Frontal cortex (tissue), 4 donors: ENCODE measurements at places on chromosomes 3 and 15.

- DNase-seq, result no peak
Observed at GRCh38 chr3:57978316-57978715, 29.9 kb upstream of the FLNB start.

DNA sequence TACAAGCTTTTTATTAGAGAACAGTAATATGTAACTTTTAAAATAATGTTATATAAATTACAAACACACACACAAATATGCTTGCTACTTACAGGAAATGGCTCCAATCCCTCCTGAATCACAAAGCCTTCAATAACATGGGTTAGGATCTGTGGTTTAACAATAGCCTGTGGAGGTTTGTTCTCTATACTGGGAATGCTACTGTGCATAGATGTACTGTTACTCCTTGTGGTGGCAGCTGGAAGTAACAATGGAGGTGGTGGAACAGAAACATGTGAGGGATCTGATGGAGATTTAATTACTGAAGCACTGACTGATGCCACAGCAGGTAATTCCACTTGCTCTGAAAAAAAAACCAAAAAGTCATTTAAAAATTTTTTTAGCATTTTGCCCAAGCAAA, 64.4 kb downstream of the PHC3 start:
- no peak for DNase-seq

DNA sequence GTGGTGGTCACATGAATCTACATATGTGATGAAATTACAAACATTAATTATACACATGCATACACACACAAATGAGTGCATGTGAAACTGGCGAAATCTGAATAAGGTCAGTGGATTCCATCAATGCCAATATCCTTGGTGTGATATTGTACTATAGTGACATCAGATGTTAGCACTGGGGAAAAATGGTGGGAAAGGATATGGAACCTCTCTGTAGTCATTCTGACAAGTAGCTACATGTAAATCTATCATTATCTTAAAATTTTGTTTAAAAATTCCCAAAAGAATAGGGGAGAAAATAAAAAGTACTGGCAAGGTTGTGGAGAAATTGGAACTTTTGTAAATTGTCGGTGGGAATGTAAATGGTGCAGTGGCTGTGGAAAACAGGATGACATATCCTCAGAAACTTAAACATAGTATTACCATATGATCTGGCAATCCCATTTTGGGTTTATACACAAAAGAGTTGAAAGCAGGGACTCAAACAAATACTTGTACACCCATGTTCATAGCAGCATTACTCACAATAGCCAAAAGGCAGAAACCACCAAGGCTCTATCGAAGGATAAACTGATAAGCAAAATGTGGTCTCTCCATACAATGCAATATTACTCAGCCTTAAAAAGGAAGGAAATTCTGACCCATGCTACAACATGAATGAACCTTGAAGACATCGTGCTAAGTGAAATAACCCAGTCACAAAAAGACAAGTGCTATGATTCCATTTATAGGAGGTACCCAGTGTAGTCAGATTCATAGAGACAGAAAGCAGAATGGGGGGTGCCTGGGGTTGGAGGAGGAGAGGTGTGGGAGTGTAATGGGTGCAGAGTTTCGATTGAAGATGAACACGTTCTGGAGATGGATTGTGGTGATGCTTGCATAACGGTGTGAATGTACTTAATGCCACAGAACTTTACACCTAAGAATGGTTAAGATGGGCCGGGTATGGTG, 25.3 kb upstream of the HRH1 start:
- no peak for DNase-seq

GRCh38 chr3:186374376-186374775, 12.3 kb upstream of the DGKG start:
- no peak for DNase-seq

GRCh38 chr3:187198490-187198889, 1.2 kb downstream of the RTP1 start:
- DNase-seq, result no peak

DNA sequence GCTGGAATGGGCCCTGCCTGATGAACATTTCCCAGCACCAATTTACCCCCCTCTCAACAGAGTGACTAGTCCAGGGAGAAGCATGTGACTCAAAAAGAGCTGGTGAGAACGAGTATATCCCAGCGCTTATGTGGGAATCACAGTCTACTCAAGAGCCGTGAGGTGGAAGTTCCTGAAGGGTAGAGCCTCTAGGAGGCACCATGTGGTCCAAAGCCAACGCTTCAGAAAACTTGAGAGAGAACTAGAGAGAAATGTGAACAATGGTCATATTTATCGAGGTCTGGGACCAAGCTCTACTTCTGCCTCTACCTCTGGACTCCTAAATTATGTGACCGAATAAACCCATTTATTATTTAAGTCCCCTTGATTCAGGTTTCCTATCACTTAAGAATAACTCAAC, 111.0 kb upstream of the RAP2B start:
- DNase-seq, result no peak

- peak; percentile 38 for DNase-seq
Observed at GRCh38 chr15:66294157-66294931, 976 bp downstream of the DIS3L start.

- DNase-seq, result no peak
Observed at GRCh38 chr15:25847051-25847450, 16.1 kb downstream of the ATP10A start.

DNA sequence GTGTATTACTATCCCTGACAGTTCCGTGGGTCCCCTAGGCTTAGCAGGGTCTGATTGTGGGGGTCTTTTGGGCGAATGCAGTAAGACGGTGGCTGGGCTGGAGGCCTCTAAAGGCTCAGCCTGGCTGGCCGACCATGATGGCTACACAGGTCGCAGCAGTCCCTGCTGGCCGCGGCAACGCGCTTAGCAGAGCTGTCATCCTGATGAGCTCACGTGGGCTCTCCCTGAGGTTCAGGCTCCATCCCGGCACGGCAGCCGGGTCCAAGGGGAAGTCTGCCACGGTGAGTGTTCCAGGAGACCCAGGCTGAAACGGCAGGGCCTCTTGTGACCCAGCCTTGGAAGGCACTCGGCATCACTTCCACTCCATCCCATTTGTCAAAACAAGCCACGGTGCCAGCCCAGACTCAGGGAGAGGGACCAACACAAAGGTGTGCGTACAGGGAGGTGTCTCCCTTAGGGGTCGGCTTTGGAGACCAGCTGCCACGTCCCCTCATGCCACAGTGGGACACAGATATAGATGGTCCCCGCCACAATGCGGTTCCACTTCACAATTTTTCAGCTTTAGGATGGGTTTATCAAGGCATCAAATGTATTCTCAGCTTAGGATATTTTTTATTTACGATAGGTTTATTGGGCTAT, 101.8 kb downstream of the XXYLT1 start:
- DNase-seq, result no peak

DNA sequence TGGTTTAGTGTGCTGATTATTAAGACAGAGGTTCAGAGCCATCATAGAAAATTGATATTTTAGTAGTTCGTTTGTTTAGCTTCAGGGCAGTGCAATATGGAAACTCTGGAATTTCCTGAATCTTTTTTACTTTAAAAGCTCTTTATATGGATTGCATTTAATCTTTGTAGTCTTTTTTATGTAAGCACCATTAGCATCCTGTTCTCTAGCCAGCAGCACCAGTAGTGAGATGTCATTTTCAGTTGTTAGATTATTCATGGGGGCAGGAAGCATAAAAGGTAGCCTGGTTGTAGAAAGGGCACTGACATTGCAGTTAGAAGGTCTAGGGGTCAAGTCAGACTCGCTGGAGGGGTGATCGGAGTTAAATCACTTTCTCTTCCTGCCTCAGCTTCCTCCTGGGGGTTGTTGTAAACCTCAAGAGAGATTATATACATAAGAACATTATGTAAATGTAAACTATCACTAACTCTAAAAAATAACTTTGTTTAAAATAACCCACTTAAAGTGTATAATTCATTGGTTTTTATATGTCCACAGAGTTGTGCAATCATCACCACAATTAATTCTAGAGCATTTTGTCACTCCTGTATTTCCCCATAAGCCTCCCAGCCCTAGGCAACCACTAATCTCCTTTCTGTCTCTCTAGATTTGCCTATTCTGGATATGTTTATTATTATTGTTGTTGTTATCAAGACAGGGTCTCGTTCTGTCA, 31.4 kb upstream of the ITPKA start:
- no peak for DNase-seq

- peak; percentile 44 for DNase-seq
Observed at GRCh38 chr3:168094877-168095610, 680 bp downstream of the GOLIM4 start.

GRCh38 chr3:158419820-158420653, 151.0 kb upstream of the MLF1 start:
- no peak for DNase-seq

GRCh38 chr3:133159498-133160475, 121.6 kb downstream of the TMEM108 start:
- DNase-seq, result no peak

GRCh38 chr3:33749546-33750210, 31.6 kb upstream of the CLASP2 start:
- no peak for DNase-seq

- no peak for DNase-seq
Observed at GRCh38 chr15:66231394-66232266, 21.9 kb downstream of the MEGF11 start.

DNA sequence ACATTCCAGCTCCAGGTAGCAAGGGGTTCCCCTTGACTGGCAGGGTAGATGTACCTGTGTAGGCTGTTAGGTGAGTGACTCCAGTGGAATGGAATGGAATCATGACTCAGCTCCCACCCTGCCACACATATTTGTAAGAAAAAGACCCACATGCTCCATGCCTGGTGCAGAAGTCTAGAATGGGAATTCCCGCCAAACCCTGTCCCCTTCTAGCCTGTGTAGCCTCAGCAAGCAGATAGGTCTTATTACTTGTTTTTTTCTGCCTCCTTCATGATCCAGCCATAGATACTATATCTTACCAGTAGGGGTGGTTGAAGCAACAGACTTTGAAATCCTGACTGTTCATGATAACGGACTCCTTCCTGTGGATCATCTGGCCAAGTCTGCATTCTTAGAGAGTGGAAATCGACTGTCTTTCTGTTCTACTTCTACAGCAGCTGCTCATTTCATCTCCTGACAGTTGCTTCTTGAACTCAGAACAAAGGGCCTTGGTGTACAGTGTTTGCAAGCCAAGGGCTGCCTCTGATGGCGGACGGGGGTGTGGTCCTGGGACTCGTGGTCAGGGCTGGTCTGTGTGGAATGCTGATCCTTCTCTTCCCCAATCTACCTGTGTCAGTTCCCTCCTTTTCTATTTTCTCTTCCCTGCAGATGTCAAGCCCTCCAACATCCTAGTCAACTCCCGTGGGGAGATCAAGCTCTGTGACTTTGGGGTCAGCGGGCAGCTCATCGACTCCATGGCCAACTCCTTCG, 16.3 kb downstream of the SNAPC5 start:
- DNase-seq, result no peak

DNA sequence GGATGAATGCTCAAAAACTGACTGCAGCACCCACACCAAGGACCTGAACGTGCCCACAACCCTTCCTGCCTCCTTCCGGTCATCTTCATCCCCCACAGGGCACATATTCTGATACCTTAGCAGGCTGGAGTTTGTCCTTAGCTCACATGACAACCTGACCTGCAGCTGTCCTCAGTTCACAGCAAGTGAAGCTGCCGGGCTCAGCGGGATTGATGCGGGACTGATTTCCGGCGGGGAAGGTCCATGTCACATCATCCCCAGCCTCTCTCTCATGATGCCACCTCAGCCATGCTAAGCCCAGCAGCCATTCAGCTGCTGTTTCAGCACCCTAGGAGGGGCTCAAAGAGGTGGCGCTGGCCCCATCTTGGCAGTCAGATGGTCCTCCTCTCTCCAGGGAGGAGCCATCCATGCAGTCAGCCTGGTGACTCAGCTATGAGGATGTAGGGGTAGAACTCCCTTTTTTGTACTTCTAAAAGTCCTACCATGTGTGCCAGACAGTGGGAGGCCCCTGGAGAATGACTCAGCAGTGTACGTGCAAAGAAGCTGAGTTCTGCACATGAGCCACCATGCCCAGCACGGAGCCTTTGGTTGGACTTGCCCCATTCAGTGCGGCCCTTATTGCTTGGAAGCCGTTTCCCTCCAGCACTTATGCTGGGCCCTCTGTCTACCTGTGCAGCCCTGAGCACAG, 9.5 kb downstream of the CA12 start:
- peak; percentile 44 for DNase-seq

- DNase-seq, result no peak
Observed at GRCh38 chr3:127233371-127233770, 40.4 kb downstream of the PRR23E start.

DNA sequence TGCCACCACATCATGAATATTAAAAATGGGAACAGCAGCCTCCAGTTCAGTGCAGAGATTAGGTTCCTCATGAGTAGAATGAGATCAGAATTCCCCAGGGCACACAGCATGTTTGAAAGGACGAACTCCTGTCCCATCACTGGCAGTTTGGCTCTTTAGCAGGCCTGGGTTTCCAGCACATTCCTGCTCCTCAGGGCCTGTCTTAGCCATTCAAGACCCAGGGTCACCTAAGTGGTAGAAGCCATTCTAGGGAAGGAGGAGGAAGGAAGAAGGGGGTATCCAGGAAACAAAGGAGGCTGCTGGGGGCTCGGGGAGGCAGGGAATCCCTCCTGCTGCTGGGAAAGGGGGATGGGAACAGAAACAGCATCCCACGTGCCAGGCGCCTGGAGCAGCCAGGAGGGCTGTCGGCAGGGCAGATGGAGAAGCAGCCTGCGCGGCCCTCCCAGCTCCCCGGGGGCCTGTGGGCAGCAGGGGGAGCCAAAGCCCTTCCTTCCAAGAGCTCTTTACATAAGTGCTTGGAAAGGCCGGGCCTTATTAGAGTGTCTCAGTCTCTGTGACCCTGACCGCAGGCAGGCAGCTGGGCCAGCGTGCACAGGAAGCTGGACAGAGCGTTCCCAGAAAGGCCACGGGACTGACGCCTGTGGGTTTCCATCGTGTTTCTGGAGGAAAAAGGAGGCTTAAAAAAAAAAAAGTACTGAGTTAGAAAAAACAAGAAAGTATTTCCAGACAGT, 24.7 kb downstream of the LOXL1 start:
- peak; percentile 94 for DNase-seq

- no peak for DNase-seq
Observed at GRCh38 chr15:60396100-60396499, 1.7 kb downstream of the ANXA2 start.

DNA sequence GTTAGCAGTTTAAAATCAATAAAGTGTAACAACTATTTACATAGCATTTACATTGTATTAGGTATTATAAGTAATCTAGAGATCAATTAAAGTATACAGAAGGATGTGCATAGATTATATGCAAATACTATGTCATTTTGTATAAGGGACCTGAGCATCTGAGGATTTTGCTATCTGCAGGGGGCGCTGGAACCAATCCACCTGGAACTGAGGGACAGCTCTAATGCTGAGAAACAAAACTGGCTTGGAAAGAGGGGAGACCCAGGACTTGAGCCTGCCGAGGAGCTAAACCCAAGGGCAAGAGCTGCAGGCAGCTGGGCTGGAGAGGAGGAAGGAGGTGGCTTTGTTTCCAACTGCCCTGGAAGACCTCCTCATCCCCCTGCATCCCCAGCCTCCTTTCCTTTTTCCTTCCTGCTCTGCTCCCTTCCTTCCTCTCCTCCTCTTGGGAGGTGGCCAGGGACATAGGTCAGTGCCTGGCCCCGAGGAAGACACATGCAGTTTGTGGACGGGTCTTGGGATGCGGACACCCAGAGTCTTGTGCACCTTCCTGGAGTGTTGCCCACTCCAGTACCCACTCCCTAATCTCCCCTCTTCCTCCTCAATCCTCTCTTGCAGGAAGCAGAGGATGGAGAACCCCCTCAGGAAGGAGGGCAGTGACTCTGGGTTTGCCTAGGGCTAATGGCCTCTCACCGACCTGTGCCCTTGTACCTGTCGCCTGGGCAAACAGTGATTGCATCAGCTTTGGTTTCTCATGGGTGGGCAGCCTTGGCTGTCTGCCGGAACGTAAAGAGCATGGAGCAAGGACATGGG, 825 bp upstream of the RTP3 start:
- DNase-seq, result no peak

GRCh38 chr15:61184431-61184830, 44.7 kb downstream of the RORA start:
- DNase-seq, result no peak
